Erythroblast (primary cell): ENCODE measurements at places on chromosomes 4 and X.

DNA sequence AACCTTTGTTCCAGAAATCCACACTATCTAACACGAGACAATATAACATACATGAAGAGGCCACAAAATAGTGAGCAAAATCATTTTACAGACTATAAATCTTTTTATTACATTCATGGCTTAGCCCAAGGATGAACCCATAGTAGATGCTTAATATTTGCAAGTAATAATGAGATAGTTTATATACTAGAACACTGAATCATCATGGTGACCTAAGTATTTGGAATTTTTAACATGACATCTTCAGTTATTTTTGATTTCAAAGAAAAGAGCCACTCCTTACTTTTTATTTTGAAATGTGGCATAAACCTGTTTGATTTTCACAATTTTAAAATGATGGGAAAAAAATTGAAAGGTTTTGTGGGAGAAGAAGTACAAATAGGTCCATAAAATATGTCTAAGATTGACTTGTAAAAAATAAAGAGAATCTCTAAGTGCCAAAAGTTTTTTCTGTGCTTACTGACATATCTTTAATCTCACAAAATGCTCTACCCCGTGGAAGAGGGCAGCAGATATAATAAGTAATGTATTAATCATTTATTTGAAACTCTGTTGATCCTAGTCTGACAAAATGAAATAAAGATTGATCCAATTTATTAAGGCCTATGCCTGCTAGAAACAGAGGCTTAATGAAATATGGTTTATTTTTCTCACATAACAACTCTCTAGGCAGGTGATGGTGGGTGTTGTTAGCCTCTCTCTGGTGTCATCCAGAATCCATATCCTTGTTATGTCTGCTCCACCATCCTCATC, 224.5 kb upstream of the CENPE start:
- no peak for DNase-seq

DNA sequence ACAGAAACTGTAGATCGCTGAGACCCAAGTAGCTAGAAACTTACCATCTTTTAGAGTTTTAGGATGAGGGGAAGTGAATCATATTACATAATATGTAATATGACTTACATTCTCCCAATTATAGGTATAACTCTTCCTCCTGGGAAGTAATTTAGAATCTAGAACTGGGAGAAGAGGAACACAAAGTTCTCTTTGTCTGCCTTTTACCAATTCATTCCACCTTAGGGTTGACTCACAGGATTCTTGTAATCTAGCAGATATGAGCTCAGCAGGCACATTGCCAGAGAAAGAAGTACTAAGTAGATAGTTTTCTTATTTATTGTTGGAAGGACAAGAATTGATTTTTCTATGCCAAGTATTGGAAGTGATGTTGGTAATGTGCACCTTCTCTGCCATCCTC, 58.0 kb upstream of the CCSER1 start:
- no peak for DNase-seq

GRCh38 chr4:38024206-38024509, 64.0 kb downstream of the PTTG2 start:
- peak; percentile 13 for DNase-seq

GRCh38 chr4:174358829-174359228, 75.1 kb downstream of the CEP44 start:
- DNase-seq, result no peak

DNA sequence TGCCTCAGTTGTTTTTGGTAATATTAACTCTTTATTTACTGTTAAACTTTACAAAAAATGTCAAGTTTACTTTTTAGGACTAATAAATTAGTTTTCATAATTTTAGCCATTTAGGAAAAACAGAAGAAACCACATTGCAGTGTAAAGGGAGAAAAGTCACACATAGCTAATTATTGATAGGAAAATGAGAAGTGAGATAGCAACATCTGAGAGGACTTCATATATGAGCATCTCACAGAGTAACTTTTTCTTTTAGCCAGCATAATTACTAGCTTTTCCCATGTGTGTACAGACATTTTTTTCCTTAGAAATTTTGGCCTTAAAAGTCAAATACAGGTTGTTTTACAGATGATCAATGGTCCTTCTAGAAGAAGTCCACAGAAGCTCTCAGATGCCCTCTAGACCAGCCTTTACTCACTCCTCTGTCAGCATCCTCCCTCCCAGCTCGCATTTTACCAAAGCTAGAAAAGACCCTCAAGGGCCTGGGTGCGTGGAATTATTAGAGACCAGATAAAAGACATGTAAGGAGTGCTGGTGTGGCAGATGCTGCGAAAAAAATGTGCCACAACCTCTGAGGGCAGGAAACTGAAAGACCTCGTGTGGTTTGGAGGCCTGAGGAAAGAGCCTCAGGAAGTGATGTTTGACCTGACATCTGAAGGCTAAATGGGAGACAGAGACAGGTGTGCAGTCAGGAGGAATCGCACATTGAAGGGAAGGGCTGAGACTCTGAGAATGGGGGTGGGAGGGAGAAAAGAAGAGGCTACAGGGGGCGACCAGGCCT, 156.9 kb downstream of the CBR4 start:
- no peak for DNase-seq

- no peak for DNase-seq
Observed at GRCh38 chr4:158280856-158281255, 70.6 kb downstream of the TMEM144 start.
